ENCODE measurements at places on chromosomes 3 and 15.
A peak's percentile ranks its signal among the peaks of the same experiment; 100 is the strongest.

GRCh38 chr3:73727117-73727821 is 102.5 kb upstream of the PDZRN3 start:
- DNase-seq: no peak

DNA sequence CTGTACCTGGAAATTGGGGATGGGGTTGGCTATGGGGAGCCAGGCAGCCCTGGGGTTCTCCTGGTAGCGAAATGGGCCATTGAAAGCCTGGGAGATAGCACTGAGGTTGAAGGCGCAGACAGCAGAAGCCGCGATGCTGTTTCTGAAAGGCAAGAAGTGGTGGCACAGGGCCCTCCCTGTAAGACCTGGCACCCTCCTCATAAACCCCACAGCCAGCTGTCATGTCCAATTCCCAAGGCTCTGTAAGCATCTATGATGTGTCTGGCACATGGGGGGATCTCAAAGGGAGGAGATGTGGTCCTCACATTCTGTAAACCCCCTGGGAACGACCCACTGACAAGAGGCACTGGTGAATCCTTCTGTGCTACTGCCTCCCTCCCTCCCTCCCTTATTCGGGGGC is 104.0 kb downstream of the SEMA5B start:
- no peak for DNase-seq

- no peak for DNase-seq
These were observed 33.6 kb downstream of the TMEM45A start for GRCh38 chr3:100525753-100526612.

DNA sequence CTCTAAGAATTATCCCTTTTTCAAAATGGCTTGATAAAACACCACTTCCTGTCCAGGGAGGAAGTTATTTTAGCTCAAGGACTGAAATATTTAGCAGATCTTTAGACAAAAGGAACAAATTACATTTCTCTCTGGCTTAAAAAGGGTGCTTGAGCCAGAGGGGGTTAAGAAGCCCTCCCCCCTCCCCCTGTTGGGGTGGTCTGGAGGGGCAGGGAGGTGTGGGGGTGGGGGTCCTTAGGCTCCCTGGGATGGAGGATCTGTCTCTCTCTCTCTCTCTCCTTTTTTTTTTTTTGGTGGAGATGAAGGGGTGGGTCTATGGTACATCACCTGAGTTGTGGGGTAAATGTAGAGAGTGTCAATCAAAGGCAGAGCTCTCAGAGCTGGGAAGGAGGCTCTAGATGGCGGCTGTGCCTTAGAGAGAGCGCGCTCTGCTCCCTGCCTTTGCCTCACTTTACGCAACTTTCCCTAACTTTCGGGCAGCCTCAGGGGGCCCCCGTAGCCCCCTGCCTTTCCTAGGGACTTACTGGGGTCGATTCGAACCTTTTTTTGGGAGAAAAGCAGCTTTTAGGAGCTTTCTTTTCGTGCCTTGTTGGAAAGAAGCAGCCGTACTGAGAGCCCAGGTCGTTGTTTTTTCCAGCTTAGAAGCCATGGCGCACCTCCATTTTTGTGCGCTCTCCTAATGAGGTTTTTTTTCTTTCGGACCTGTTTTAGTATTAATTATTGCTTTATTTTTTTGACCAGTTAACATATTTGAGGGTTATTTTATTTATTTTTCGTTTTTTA is at the start of gene CHD2:
Gene CHD2, plus strand, starts transcription at position 377 of the 783 bp plus-strand sequence. CDS start 914 bp downstream, outside the sequence.
- peak; percentile 68 for DNase-seq

- no peak for DNase-seq
These were observed 45.0 kb downstream of the GPR176 start for GRCh38 chr15:39874890-39875549.

Measured in coronary artery (tissue), 2 donors.